ENCODE measurements at places on chromosomes 7 and 10.
A peak's percentile ranks its signal among the peaks of the same experiment; 100 is the strongest.

DNA sequence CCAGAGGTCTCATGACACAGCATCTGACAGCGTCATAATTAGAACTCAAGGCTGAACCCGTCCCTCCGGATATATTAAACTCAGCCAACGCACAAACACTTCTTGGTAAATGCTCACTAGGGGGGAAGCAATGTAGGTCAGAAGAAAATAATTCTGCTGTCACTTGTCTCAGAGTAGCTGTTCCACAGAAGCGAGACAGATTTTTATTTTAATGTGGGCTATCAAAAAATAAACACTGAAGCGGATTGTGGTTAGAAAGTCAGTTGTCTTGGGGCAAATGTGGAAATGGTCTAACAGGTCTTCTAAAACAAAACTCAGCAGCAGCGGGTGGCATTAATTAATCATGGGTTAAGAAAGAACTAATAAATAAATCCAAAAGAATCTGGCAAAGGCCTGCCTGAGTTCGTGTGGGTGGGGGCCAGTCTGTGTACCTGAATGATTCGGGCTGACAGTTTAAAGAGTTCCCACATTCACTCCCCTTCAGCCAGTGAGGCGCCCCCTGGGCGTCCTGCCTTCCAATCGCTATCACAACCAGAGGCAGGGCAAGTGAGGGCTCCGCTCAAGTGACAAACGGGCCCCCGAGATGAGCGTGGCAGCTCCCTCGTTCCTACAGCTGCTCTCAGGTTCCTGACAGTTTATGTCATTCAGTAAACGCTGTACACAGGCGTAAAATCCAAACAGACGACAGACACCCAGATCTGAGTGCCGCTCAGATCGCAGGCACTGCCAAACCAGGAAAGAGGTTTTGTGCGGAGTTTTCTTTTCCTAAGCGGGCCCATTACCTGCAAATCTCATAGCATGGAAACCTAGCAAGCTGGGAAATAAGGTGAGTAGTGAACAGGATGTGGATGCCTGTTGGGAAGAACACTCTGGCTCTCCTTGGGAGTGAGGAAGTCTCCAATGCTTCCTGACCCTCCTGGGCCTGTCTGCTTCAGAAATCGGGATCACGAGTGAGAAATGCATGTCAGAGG lies 52.9 kb downstream of the NRAP start:
- DNase-seq: no peak

DNA sequence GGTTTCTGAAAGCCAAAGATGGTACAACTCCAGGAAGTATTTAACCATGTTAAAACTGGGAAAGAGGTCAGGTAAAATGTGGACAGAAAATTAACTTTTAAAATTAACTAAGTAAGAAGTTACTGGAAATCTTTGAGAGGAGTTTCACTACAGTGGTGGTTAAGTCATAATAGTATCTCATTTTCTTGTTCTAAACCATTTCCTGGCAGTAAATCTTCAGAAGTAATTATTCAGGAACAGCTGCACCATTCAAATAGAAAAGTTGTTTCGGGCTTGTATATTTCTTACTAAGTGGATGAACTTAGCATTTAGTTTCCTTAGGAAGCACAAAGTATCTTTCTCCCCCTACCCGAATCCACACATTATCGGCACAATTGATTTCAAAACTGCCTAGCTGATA lies 27.1 kb downstream of the COPG2 start:
- DNase-seq: no peak

- no peak for DNase-seq
These were observed 87.3 kb upstream of the SFMBT2 start for GRCh38 chr10:7498111-7498510.

DNA sequence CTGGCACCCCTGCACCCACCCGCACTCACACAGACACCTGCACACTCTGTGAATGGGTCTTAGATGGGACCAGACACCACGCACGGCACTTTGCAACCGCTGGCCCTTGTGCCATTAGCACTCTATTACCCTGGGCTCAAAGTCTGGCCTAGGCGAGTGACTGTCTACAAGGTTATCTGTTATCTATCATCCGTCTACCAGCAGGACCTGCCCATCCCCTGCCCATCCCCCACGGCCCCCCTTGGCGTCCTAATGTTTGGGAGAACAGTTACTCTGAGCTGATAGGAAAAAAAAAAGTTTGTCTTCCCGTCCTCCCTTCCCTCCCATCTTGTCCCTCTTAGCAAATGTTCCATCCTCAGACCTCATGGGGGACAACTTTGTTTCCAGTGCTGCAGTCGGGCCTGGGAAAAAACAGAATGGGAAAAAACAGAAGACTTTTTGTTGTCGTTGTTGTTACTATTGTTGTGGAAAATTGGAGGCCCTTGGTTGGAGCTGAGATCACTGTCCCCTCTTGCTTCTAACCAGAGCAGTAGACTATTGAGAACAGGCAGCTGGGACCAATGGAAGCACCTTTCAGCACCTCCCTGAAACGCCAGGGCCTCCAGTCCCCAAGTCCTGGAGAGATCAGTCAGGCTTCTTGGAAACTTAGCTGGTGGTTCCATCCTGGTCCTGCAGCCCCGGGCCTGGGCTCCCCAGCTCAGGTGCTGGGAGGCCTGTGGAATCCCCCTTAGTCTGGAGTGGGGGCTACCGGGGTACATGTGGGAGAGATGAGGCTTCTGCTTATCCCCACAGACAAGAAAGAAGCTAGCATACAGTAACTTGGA lies 12.2 kb downstream of the UNCX start:
- DNase-seq: no peak

DNA sequence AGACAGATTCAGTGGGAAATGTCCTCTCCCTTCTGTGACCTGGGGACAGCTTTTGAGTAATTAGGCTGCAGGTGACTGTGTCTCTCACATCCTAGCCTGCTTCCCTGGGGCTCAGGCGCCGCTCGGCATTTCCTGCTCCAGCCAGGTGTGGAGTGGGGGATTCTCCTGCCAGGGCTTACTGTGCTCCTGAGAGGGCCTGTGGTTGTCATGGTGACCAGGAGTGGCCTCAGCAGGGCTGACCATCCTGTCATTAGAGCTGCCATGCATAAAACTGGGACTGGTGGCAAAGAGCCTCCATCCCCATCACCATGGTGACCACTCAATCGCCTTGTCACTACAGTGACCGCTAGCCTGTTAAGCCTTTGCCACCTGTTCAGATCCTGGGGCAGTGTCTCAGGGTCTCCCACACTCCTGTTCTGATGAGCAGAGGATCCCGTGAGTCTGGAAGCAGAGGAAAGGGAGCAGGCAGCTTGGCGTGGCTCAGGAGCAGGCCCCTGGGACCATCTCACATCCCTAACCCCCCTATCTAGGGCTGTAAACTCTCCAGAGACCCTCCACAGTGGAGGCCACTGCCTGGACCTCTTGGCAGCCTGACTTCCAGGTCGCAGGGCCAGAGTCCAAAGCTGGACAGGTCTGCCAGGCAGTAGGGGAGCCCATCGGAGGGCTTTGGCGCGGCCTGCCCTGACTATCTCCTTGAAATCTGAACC lies at the start of gene GCK:
Gene GCK (minus strand): TSS at position 154 of the 707 bp plus-strand sequence. CDS start 486 bp downstream, outside the sequence.
- DNase-seq: no peak

DNA sequence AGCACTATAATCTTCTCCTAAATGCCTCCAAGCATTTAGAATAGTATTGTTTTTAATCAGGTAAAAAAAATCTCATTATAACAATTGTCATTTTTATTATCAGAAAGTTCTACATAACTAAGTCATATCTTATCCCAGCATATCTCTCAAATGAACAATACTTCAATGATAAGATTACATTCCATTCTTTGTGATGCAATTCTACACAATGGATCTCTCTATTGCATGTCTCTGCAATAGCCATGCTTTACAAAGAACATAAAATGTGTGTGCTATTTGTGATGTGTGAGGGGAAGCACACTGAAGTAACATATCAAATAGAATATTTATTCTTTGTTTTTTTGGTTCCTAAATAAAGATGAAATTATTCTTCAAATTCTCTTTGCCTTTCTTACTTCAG lies 195.7 kb downstream of the TSPAN12 start:
- no peak for DNase-seq

GRCh38 chr7:128110641-128111364 lies 79.6 kb upstream of the LRRC4 start:
- DNase-seq: no peak

GRCh38 chr7:46786995-46787394 lies 794.9 kb downstream of the TNS3 start:
- DNase-seq: no peak

DNA sequence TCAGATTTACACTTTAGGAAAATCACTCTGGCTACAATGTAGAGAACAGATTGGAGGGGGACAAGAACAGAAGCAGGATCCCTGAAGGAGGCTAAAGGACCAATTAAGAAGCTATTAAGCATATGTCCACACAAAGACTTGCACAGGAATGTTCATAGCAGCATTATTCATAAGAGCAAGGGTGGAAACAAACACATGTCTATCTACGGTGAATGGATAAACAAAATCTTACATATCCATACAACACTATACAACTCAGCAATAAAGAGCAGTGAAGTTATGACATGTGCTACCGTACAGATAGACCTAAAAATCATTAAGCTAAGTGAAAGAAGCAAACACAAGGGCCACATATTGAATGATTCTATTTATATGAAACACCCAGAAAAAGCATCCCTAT lies 10.4 kb downstream of the CHCHD3 start:
- DNase-seq: no peak

DNA sequence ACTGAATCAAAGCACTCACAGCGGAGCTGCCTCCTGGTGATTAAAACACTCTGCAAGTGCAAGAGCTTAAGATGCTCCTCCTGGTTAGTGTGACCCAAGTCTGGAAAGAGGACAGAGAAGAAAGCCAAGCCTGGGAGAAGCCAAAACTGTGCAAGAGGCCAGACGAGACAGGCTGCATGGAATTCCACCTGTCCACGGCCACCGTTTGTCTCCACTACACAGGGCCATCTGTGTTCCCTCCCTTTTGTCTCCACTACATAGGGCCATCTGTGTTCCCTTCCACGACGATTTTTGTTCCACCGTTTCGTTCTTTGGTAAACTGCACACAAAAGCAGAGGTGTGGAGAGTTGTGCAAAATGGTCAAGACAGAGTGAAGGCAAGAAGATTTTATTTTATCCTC lies 233.0 kb downstream of the DIP2C start:
- DNase-seq: no peak

DNA sequence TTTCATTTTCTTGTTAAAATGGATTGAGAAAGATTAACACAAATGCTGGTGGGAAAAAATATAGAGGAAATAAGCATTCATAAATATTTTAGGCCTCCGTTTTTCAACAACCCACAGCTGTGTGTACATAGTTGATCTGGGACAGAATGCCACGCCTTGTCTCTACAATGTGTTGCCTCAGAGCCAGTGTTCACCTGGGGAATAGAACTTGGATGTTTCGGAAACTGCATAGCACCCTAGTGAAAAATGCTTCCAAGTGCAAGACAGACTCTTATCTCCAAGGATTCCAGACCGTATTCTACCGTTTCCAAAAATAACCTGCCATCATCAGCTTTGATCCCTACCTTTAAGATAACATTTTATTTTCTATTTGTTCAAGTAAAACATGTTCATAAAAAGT lies 260.9 kb downstream of the SDK1 start:
- no peak for DNase-seq

- DNase-seq: no peak
These were observed 135.9 kb downstream of the LRRN3 start for GRCh38 chr7:111226800-111227199.

GRCh38 chr7:32142649-32143048 lies 72.4 kb upstream of the PDE1C start:
- no peak for DNase-seq

GRCh38 chr10:13298748-13299436 lies 972 bp downstream of the PHYH start:
- DNase-seq: no peak

GRCh38 chr7:28771906-28772622 lies 186.1 kb downstream of the TRIL start:
- no peak for DNase-seq

- no peak for DNase-seq
These were observed 3.9 kb upstream of the SGPL1 start for GRCh38 chr10:70811881-70812280.

- no peak for DNase-seq
These were observed 32.3 kb upstream of the CTBP2 start for GRCh38 chr10:125192620-125193019.

DNA sequence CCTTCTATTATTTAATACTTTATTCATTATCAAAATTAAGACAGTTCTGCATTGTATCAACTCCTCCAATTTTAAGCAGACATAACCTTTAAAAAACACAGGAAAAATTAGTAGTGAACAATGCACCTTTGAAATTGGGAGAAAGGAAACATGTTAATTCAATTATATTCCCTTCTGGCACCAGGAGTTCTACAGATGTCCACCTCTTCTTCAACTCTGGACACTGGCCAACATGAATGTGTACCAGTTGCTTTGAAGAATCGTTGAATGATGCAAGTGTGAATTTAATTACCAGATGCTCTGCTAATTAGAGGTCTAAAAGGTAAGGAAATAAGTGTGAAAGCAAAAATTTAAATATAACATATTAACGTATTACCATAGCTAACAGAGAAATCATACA lies 206.7 kb upstream of the IGFBP3 start:
- DNase-seq: no peak

DNA sequence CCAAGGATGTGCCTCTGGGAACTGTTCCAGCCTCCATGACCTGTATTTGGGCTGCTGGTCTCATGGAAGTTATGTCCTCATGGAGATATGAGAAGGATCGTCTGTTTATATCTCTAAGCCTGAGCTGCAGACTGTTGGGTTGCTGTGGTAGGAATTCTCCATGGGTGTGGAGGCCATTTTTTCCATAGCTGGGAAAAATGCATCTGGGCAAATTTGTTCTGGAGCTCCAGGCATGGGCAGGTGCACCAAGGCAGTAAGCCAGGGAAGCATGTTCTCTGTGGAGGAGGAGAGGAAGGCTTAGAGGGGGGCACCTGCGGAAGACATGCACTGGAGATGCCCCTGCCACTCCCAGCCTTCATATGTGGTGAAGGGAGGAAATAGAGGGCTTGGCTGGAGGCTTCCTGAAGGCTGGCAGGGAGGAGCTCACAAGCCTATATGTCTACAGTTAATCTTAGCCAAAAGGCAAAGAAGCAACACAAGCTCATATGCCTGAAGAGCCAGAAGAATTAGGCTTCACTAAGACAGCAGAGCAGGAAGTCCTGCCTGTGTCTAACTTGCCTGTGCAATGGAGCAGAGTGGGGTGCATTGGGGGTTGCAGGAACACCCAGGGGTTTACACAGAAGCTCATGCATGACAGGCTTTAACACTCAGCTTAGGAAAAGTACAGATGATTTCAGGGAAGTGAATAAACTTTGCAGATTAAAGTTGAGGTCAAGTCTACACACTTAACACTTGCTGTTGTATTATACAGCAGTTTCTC lies 35.1 kb upstream of the CXCL12 start:
- no peak for DNase-seq

GRCh38 chr10:4234661-4235060 lies 449.7 kb upstream of the KLF6 start:
- peak; percentile 16 for DNase-seq

- no peak for DNase-seq
These were observed 5.6 kb upstream of the LEP start for GRCh38 chr7:128235471-128235870.

DNA sequence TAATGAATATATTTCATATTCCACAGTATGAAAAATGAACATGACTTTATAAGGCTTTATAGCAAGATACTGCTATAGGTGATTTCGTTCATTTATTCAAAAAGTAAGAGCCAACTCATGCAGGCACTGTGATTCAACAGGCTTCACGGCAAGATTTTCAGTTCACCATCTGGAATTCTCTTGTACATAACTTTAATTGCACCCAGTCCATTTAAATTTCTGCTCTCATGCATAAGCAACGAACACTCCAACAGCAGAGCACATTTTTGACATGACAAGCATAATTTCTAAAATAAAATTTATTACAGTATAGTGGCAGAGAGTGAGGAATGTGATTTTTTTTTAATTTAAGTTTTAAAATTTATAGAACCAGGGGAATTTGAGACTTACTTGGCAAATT lies 436.1 kb downstream of the PHTF2 start:
- no peak for DNase-seq

GRCh38 chr10:127337801-127338200 lies 141.4 kb upstream of the INSYN2A start:
- no peak for DNase-seq
